Cerebellar nuclear complex (tissue), 1 donor: ENCODE measurements at places on chromosomes 13 and 19.

DNA sequence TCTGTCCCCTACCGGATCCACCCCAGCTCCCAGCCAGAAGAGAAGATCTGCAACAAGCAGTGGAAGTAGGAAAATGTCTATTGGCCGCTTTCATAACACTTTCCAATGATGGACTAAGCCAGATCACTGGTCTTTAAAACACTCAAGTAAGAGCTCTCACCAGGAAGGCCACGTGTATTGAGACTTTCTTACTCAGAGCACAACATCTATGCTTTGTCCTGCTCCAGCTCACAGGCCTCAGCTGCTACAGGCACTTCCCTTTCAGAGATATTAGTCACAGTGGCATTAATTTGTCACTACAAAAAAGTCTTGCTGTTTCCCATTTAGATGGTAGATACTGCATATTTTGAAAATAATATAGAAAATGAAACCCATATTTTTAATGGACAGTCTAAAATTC is 164.2 kb downstream of the ABCC4 start:
- DNase-seq: no peak

- no peak for DNase-seq
Observed at GRCh38 chr13:95603887-95604555, 40.5 kb downstream of the DZIP1 start.

DNA sequence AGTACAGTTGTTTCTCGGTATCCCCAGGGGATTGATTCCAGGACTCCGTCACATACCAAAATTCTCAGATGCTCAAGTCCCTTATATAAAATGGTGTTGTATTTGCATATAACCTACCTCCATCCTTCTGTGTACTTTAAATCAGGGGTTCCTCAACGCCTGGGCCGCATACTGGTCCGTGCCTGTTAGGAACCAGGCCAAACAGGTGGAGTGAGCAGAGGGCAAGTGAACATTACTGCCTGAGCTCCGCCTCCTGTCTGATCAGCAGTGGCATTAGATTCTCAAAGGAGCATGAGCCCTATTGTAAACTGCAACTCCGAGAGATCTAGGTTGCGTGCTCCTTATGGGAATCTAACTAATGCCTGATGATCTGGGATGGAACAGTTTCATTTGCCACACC is 42.2 kb upstream of the KCTD4 start:
- no peak for DNase-seq

DNA sequence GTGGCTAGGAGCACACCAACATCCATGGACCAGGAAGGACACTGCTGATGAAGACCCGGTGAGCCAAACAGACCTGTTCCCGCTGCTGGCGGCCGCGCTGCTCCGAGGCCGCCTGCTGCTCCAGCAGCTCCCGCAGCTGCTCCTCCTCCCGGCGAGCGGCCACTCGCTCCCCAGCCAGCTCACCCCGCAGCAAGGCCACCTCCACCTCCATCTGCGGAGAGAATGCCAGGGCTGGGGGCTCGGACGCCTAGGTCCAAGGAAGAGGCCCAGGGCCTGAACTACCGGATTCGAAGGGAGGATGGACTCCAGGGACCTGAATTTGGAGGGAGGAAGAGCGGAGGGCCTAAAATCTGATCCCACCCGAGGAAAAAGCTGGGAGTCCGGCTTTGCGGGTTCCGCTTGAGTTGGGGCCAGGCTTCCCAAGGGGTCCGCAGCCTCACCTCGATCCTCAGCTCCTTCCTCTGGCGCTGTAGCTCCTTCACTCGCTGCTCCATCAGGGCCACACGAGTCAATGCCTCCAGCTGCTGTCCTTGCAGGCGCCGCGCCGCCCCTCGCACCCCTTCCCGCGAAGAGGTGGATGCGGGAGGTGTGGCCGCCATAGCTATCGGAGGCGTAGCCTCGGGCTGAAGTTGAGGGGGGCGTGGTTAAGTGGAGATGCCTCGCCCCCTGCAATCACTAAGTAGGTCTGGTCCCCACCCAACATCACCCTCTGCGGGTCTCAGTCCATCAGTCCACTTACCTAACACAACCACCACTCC is 2.7 kb downstream of the PHLDB3 start:
- no peak for DNase-seq

DNA sequence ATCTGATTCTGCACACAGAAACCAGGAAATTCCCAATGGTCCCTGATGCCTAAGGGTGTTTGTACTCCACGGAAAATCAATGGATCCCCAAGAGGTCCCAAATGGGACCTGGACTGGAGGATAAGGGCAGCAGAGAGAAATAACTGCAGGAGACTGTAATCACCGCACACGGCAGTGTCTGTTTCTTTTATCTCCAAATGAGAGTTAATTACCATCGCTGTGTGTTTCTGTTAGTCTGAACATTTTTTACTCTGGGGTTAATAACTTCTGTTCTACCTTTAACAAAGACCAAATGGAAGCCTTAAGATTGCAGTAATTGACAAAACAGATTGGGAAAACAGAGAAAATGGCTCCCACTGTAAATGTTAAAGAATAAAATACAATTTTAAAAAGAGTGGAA is 320.9 kb downstream of the DCLK1 start:
- DNase-seq: no peak

DNA sequence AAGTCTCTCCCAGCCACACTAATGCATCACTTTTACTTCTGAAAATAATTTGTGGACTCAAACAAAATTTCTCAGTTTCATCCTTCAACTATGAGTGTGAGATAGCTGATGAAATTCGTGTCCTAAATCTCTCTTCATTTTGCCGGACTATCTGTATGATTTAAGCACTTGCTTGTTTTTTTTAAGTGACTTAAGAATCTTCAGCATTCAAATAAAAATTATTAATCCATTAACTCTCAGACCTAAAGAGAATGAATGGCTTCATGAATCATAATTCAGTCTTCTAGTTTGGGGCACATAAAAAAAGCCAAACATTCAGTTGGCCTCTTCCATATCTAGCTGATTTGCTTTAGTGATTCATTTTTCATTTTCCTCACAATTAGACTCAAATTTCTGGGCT is 579.5 kb downstream of the DCT start:
- DNase-seq: no peak

DNA sequence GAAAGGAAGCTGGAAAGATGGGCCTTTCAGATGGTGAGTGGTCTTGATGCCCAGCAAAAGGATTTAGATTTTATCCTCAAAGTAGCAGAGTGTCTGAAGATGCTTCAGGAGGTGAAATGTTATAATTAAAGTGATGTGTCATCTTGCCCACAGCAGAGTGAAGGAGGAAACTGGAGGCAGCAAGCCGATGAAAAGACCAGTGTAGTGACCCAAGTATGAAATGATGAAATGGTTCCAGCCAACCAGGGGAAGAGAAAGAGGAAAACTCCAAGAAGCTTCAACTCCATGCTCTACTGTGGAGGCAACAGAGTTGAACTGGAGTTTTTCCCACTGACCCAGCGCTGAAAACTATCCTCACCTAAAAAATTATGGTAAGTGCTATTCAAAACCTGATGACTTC is 66.7 kb downstream of the FOXO1 start:
- DNase-seq: no peak

GRCh38 chr13:112053744-112054615 is 13.0 kb upstream of the SOX1 start:
- no peak for DNase-seq

DNA sequence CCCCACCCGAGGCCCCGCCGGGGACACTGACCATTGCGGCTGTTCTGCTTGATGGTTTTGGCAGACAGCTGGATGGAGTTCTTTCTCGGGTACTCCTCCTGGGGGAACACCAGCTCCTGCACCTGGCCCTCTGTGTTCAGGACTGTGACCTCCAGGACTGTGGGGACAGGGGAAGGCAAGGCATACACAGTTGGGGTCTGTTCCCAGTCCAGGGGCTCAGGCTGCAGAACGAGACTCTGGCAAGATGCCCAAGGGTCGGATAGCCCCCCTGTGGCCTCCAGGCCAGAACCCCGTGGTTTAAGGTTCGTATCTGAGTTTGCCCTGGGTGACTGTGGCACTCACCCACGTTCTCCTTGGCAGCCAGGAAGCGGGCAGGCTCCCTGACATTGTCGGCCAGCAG is 22.7 kb upstream of the ASF1B start:
- no peak for DNase-seq

DNA sequence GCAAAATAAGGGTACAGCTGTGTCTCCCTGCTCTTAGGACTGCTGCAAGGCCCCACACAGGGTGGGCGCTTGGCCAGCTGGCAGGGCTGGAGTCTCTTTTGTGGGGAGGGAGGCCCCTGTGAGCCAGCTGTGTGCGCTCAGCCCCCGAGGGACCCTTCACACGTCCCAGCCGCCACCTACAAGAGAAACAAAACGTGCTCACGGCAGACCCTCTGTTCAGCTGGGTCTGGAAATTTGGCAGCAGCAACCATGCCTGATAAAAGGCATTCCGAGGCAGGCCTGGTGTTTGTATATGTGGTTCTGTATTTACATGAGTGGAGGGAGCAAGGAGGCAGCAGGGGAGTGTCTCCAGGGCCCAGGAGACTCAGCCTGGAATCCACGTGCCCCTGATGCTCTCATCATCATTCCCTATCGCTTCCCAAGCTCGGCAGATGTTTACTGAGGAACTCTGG is 49.7 kb downstream of the CRTC1 start:
- DNase-seq: no peak

DNA sequence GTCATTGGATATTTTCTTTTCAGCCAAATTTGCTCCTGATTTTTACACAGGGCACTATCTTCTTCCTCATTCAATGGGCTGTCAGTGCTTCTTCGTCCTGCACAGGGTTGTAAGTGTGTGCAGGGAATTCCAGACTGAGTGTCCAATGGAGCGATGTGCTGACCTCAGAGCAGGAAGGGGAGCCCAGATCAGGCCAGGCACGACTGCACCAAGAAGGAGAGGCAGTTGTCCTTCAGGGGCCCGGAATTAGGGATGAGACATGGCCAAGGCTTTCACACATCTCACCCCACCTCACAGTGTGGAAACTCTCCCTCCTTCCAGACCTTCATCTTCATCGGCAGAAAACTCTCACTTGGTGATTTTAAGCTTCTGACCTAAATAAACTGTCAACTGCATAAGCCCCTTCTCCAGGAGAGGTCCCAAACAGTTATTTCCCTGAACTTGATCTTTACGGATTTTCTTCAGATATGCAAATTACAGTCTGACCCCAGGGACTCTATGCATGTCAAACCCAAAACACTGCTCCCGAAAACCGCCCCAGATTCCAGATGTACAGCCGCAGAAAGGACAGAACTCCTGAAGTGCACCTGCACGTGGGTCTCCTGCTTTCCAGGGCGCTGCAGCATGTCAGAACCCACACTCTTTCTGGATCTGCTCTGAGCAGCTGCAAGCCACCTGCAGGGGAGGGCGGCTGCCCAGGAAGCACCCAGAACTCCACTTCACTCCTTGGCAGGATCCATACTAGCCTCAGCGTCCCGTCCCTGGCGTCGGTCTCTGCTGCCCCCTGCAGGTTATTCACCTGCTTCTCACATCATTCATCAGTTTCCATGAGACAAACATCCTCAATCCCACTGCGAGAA is 625 bp upstream of the ZNF20 start:
- no peak for DNase-seq

DNA sequence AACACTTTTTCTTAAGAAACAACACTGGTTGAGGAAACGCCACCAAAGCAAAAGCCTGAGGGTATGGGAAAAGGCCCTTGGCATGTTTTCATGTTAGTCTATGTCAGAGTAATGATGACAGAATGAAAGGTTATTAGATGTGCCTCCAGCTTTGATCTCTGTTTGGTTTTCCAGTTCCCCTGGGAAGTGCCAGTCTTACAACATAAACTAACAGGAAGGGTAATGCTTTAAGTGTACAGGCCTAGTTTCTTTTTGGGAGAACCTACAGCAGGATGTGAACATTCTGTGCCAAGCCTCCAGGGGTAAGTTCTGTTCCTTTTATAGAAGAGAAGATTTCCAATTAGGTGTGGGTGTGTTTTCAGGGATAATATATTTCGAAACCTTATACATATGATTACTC is 121.7 kb downstream of the FNDC3A start:
- no peak for DNase-seq

DNA sequence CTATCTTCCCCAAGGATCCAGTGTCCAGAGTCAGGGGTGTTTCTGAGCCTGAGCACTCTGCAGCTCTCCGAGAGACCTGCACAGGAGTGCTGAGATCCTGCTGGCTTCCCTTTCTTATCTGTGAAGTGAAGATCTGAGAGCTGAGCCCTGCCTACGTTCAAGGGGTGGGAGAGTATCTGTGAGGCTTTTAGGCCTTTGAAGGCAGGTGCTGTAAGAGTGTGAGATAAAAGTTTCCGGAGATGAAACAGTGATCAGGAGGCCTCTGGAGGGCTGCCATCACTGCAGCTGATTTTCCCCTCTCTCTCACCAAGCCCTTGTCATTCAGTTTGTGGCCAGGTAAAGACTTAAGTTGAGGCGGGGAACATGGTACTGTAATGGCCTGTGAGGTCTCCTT is 83.1 kb downstream of the AKAP11 start:
- DNase-seq: no peak

DNA sequence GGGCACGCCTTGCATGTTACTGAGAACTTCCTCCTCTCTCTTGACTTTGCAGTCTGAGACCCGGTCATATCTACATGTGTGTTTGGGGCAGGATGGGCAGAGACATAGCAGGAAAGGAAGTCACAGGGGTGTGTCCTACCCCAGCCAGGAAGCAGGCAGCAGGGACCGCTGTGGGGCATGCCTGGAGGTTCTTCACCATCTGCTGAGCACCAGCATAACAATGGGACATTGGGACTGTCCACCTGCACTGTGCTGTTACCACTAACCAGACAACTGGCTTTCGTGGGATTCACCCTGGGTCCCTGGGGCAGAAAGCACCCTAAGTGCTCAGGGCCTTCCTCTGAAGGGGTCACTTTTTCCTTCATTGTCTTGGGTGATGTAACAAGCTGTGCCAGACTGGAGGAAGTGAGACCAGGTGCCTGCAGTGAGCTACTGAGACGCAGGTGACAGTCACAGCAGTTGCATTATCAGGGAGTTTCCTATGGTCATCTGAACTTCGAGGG is 2.6 kb upstream of the HAUS5 start:
- DNase-seq: no peak

DNA sequence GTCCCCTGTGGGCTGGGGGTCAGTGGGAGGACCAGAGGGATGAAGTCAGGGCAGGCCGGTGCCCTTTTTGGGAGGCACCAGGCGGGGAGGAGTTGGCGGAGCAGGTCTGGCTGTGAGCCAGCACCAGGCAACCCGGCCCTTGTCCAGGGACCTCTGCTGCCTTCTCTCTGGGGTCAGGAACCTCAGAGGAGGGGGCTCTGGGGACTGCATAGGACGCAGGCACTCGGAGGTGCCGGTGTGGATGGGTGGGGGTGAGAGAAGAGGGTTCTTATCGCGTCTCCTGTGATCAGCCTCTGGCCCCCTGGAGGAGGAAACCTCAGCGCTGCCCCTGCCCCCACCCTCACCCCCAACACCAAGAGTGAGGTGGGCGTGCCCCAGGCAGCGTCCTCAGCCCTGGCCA is 16.5 kb downstream of the DPF1 start:
- no peak for DNase-seq

DNA sequence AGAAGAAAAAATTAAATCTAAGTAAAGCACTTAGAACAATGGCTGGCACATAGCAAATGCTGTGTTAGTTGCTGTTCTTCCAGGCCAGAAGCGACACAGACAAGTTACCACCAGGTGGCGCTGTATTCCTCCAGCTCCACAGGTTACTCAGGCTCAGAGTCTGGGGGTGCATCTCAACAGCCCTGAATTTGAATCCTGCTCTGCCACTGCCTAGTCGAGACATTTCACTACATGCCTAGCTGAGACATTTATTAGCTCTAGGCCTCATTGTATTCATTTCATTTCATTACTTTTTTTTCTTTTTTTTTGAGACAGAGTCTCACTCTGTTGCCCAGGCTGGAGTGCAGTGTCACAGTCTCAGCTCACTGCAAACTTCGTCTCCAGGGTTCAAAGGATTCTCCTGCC is 16.4 kb upstream of the CYP2B6 start:
- no peak for DNase-seq

- no peak for DNase-seq
Observed at GRCh38 chr19:8705742-8706141, 7.1 kb upstream of the ACTL9 start.

GRCh38 chr13:24027494-24027893 is 130.2 kb upstream of the C1QTNF9B start:
- no peak for DNase-seq
